ENCODE measurements at places on chromosomes 11 and 22. TPM values are rescaled to one million over a fixed set of nuclear protein-coding genes. Genes with fewer than 3 reads are reported as not detected.

The CHRDL2 gene
- total RNA-seq: 0.16 TPM

The CCDC188 gene
- total RNA-seq: 1.6 TPM

The SLC29A2 gene
- total RNA-seq: 0.81 TPM

The CFAP300 gene
- total RNA-seq: 7.2 TPM

The OR2AG2 gene
- total RNA-seq: 0.12 TPM

The RGL4 gene
- total RNA-seq: not detected

The PANX2 gene
- total RNA-seq: 0.36 TPM

The ASPHD2 gene
- 3.3 TPM for total RNA-seq

Data from hair follicle dermal papilla cell (primary cell).